ENCODE measurements at places on chromosomes 7 and 10. TPM values are rescaled to one million over a fixed set of nuclear protein-coding genes. Genes with fewer than 3 reads are reported as not detected.
A peak's percentile ranks its signal among the peaks of the same experiment; 100 is the strongest.

- DNase-seq: no peak
These were observed 26.9 kb downstream of the IL2RA start for GRCh38 chr10:6035101-6035834.

GRCh38 chr10:48363617-48364355 lies 57.3 kb downstream of the MAPK8 start:
- DNase-seq: peak; percentile 15

- DNase-seq: no peak
These were observed 28.0 kb downstream of the ITPRIP start for GRCh38 chr10:104309980-104310978.

DNA sequence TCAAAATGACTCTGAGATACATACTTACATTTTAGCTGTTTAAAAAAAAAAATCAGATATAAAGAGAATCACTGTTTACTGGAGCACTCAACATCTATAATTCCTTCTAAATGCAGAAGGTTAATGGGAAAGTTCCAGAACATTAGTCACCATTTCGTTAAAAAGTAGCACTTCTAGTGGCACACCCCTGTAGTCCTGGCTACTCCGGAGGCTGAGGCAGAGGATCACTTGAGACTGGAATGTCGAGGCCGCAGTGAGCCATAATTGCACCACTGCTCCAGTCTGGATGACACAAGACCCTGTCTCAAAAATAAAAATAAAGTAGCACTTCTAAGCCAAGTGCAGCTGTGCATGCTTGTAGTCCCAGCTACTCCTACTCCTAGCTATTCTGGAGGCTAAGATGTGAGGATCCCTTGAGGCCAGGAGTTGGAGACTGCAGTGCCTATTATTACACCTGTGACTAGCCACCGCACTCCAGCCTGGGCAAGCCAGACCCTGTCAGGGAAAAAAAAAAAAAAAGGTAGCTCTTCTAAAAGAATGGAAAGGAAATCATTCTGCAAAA lies 2.2 kb downstream of the FGFBP3 start:
- DNase-seq: no peak

DNA sequence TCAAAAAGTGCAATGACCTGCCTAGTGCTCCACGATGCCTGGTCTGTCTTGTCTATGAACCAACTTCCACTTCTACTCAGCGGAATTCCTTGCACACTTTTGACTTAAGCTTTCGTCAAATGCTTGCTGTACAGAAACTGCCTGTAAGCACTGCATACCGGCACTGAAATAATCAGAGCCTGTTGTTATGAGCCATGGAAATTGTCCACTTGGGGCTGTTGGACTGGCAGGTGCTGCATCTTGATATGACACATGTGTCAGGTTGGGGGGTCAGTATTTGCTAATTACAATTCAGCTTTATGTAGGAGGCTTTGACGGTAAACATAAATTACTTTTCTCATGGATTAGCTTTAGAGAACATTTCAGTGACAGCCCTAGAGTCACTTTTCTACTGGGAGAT lies 32.0 kb upstream of the KLF6 start:
- no peak for DNase-seq

DNA sequence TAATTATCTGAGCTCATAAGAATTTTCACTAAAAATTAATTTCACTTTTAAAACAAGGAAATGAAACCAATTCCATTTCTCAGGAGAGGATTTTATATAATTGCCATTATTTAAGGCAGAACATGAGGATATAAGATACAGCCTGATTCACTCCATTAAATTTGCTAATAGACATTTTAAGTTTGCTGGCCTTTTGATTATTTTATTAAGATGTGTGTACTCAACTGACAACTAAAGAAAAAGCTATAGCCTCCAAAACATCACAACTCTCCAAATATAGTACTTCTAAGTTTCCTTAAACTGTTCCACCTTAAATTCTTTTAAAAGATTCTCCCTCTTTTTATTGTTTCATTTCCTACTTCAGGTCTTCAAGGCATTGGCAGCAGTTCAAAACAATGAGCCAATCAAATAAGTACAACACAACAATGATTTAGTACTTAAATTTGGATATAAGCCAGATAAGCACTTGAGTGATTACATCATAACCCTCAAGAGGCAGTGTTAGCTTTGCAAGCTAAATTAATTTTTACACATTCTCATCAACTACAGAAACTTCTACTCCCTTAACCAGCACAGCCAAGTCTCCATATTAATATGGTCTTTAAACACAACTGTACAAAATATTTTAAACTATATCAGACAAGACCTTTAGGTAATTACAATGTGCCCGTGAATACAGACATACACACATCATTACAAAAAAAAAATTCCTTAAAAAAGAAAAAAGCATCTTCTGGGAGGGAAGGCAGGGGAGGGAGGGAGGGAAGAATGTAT lies 121.8 kb downstream of the KMT2C start:
- DNase-seq: peak; percentile 39

DNA sequence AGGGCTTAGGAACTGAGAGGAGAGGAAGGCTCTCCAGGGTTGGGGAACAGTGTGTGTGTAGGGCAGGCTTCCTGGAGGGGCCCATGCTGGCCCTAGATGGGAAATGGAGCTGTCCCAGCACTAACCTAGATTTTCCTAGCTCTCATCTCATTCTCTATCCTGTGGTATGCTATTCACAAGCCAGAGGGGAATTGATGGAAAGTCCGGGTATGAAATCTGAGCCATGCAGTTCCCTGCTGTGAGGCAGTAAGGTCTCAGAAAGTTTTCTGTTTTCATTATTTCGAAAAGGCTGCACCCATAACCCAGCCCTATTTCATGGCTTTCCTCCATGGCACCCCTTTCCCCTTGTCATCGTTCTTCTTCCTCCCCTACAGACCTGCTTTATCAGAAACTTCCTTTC lies 220.3 kb downstream of the RPS24 start:
- DNase-seq: no peak

GRCh38 chr7:77330169-77330882 lies 85.8 kb downstream of the GSAP start:
- DNase-seq: no peak

- DNase-seq: no peak
These were observed 3.0 kb downstream of the NOD1 start for GRCh38 chr7:30475580-30475979.

- DNase-seq: no peak
These were observed at the start of gene ZNF716 for GRCh38 chr7:57449904-57450303. TSS of gene ZNF716 (plus strand) at chr7:57450177. CDS start at chr7:57450289, 112 bp downstream.

DNA sequence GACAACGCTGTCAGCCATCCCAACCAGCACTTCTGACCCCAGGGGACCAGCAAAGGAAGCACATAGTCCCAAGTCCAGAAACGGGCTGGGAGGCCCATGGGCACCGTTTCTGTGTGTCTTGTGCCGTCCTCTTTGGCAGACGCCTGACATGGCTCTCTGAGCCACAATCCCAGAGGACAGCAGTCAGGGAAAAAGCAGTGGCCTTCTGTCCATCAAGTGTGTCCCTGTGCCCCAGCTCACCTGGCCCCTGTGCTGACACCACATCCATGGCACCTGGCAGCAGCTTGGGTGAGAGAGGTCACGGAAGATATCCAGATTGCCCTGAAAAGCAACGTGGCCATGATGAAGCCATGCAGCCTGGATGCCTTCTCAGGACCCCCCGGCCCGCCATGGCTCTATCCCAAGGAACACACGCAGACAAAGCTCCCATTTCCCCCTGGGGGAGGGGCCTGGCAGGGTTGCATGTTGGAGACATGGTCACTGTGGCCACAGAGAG lies 38.1 kb upstream of the ANTXRL start:
- DNase-seq: no peak

GRCh38 chr7:4806983-4807597 lies 31.7 kb downstream of the AP5Z1 start:
- no peak for DNase-seq

- DNase-seq: peak; percentile 86
These were observed 97.9 kb upstream of the IKZF1 start for GRCh38 chr7:50206453-50207250.

GRCh38 chr10:111648046-111648445 lies 535.5 kb downstream of the GPAM start:
- DNase-seq: no peak

DNA sequence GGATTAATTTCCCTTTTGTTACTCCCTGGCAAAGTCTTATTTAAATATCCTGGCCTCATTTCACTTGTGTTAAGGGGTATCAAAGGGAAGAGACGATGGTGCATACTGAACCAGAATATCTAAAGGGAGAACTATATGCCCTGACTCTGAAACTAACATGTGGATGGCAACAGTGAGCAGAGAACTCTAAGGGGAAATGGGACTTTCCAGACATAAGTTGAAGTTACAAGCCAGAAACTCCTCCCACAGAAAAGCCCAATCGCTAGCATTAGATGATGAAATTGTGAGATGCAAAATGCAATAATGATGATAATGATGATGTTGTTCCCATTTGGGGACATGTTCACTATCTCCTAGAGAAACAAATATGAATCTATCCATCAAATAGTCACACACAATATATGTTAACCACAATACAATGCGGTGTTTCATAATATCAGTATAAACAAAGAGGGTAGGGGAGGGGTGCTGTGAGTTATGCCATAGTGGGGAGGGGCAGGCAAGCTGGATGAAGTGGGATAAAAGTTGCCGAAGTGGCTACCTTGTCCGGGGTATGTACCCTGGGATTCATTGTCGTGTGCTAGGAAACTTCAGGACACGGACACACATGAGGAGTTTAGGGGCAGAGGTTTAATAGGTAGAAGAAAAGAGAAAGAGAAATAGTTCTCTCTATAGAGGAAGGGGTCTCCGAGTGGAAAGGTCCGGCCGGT lies 37.1 kb downstream of the TMEM229A start:
- DNase-seq: no peak

DNA sequence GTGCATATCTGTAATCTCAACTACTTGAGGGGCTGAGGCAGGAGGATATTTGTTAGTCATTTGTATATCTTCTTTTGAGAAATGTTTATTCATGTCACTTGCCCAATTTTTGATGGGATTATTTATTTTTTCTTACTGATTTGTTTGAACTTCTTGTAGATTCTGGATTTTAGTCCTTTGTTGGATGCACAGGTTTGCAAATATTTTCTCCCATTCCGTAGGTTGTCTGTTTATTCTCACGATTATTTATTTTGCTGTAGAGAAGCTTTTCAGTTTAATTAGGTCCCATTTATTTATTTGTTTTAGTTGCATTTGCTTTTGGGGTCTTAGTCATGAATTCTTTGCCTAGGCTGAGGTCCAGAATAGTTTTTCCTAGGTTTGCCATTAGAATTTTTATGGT lies 44.1 kb upstream of the OSBPL3 start:
- no peak for DNase-seq

DNA sequence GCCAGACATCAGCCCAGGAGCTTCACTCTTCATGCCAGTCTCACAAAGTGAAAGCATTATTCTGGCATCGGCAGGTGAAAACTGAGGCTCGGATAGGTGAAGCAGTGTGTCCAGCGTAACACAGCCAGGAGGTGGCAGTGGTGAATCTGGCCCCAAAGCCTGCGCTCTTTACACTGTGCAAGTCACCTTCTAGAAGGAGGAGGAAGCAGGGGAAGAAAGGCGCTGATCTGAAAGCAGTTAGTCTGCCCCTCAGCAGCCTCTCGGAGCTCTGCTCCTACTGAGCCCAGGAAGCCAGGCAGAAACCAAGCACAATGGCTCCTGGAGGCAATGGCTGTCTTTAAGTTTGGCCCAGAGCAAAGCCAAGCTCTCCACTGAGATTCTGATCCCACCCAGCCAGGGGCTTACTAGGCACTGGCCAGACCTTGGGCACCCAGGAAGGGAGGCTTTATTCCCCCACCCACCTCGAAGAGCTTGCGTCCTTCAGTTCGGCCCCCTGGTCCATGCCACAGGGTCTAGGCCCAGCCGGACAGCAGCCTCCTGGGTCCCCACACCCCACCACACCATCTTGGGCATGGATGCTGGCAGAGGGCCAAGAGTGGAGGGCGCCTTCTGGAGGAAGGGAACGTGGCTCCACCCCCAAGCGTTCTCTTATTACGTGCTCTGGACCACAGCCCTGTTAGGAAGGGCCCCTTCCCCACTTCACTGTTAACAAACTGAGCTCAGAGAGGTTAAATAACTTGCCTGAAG lies 104.5 kb downstream of the GRID1 start:
- no peak for DNase-seq

GRCh38 chr7:1679326-1679965 lies 9.4 kb downstream of the ELFN1 start:
- DNase-seq: no peak

DNA sequence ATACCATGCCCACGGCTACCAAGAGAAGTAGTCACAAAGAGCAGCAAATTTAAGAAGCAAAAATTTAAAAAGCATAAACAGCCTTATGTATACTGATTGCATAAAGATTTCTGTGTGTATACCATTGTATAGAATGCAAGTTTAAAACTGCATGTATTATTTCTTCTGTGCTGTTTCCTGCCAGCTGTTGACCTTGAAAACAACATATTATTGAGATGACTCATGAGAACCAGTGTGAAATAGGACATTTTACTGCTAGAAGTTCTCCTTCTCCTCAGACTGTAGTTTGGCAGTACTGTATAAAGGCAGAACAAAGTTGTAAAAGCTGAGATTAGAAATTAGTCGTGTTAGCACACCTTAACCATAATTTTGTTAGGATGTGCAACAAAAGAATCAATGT lies 42.3 kb upstream of the SGCE start:
- no peak for DNase-seq

GRCh38 chr7:52088008-52088901 lies 771.6 kb upstream of the COBL start:
- DNase-seq: no peak

MICU1 gene
- total RNA-seq: 26.9 TPM

GRID2IP gene
- total RNA-seq: 0.33 TPM

RARRES2 gene
- not detected for total RNA-seq

DPYSL4 gene
- total RNA-seq: 3.3 TPM

HSPA12A gene
- total RNA-seq: 0.04 TPM

CPN1 gene
- total RNA-seq: not detected

ACTL6B gene
- not detected for total RNA-seq

ZNF487 gene
- total RNA-seq: 1.5 TPM

AGBL3 gene
- total RNA-seq: 2.5 TPM

MSS51 gene
- 1.5 TPM for total RNA-seq

TWIST1 gene
- total RNA-seq: not detected

All from CD8-positive, alpha-beta memory T cell (primary cell).